Endothelial cell of umbilical vein (primary cell): ENCODE measurements at places on chromosomes 16 and 17. TPM values are rescaled to one million over a fixed set of nuclear protein-coding genes. Genes with fewer than 3 reads are reported as not detected.

Gene CTRB1
- polyA plus RNA-seq = not detected in 2 replicates

DNA sequence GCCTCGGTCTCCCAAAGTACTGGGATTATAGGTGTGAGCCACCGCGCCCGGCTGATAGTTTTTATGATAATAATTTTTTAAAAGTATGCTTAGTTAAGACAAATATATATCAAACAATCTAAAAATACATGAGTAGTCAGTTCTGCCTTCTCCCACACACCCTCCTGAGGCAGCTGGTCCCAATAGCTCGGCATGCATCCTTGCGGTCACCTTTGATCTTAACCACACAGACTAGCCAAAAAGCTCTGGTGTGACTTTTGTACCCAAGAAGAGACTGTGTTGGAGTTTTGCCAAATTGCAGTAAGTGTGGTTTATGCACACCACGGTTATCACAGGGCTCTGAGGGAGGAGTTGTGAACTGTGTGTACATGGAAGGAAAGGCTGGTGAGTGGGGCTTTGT is 25.6 kb downstream of the ATP6V0A1 start:
- H3K4me3 ChIP-seq = no peak overlapping the region
- peaks cover 3% of the 10 kb centered on the region for H3K36me3 ChIP-seq
- H3K27me3 ChIP-seq = no peaks in the 10 kb centered on the region
- H3K4me1 ChIP-seq = peaks cover 7% of the 10 kb centered on the region

- H3K27ac ChIP-seq = no peak overlapping the region
- H3K4me3 ChIP-seq = no peak overlapping the region
- no peaks in the 10 kb centered on the region for H3K36me3 ChIP-seq
- peaks cover 13% of the 10 kb centered on the region for H3K4me1 ChIP-seq
- no peak for DNase-seq
Observed at GRCh38 chr17:1718362-1719165, 5.9 kb upstream of the WDR81 start.

Gene G6PC1
- not detected in 2 replicates for polyA plus RNA-seq

DNA sequence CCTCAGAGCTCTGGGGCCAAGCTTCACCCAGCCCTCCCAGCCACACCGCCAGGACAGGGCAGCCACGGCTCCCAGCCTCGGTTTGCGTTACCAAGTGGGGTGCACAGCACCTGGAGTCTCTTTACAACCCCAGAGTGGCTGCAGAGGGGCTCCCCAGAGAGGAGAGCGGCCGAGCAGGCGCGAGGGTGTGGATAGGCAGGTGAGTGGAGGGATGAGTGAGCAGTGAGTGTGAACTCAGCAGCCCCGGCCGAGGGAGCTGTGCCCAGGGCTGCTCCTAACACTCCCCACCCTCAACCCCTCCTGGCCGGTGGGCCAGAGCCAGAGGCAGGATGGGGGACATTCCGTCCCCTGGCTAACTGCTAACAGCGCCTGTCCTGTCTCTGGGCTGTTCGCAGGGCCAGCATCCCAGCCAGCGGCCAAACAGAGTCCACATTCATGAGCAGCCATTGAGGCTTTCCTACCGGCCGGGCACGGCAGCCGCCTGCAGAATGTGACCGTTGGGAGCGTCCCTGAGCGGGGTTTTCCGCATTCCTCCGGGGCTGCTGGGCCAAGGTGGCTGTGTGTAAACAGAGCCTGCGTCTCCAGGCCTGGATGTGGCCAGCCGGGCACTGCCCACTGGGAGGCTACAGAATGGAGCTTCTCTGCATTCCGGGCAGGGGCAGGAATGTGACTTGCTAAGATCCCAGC is 5.3 kb downstream of the ZNF469 start:
- H3K36me3 ChIP-seq = no peaks in the 10 kb centered on the region
- peaks cover 18% of the 10 kb centered on the region for H3K27me3 ChIP-seq
- no peaks in the 10 kb centered on the region for H3K4me1 ChIP-seq
- H3K4me3 ChIP-seq = no peak overlapping the region

DNA sequence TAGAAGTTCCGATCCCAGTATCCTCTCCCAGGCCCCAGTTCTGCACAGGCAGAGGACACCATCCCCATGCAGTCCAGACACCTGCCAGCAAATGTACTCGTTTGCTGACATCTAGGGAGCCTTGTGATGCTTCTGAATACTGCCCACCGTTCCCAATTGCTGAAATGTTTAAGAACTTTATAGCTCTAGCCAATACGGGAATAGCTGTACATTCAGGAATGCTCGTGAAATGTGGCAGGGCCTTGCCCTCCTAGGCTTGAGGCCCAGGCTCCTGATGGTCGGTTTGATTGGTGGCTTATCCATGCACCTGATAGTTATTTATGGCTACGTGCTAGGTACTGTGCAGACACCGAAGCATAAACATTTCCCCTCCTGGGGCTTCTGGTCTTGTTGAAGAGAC is 255.5 kb downstream of the PRKCA start:
- no peaks in the 10 kb centered on the region for H3K27me3 ChIP-seq
- no peaks in the 10 kb centered on the region for H3K36me3 ChIP-seq
- H3K27ac ChIP-seq = no peak overlapping the region

Gene CTCF
- polyA plus RNA-seq = 16.9 and 20.7 TPM in 2 replicates

- H3K36me3 ChIP-seq = no peaks in the 10 kb centered on the region
- H3K27ac ChIP-seq = no peak overlapping the region
- DNase-seq = no peak
Observed at GRCh38 chr17:16906680-16907079, 65.2 kb downstream of the TNFRSF13B start.

DNA sequence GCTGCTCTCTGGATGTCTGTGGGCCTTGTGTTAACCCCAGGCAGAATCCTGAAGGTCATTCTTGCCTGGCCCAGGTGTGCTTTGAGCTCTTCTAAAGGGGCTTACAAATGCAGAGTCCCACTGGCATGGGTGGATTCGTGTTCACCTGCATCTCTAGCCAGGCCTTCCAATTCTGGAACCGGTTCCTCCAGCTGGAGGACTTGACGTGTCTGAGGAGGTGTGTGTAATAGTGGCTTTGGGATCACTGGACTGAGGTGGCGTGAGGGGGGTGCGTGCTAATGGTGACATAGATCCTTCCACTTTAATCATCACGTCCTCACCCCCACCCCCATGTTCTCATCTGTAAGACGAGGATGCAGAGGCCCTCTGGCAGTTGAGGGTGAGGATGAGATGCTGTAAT is 4.8 kb downstream of the GSE1 start:
- H3K4me3 ChIP-seq = no peak overlapping the region
- H3K4me1 ChIP-seq = peaks cover 2% of the 10 kb centered on the region
- H3K27me3 ChIP-seq = no peaks in the 10 kb centered on the region
- H3K36me3 ChIP-seq = no peaks in the 10 kb centered on the region

DNA sequence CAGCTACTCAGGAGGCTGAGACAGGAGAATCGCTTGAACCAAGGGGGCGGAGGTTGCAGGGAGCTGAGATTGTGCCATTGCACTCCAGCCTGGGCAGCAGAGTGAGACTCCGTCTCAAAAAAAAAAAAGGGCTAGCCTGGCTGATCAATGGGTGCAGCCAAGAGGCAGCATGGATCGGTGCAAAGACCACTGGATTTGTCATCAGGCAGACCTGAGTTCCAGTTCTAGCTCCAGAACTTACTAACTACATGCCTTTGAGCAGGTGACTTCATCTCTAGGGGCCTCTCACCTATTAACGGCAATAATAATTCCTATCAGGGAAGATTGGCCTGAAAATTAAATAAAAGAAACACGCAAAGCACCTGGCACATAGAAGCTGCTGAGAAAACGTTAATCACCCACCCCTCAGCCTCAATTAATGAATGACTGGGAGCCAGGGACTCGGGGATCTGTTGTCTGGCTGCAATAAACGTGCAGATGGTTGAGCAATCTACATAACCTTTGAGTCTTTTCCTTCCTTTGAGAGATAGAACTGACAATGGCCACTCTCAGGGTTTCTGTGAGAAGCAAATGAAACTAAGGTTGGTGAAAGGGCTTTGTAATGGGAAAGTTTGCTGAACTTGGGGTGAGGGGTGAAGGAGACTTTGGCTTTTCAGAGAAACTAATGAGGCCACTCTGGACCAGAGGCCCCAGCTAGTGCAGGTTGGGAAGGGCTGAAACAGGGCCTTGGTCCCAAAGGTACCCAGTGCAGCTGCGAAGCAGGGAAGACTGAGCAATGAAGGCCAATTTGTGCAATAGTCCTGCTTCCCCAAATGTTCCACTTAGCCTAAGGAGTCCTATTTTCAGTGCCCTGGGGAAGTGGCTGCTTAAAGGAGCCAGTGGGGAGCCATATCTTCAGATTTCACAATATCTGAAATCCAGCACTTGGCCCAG is 7.6 kb downstream of the SEZ6L2 start:
- no peaks in the 10 kb centered on the region for H3K36me3 ChIP-seq
- no peak for DNase-seq
- no peak overlapping the region for H3K27ac ChIP-seq
- no peaks in the 10 kb centered on the region for H3K4me1 ChIP-seq
- no peak overlapping the region for H3K4me3 ChIP-seq
- no peaks in the 10 kb centered on the region for H3K27me3 ChIP-seq

- H3K27me3 ChIP-seq = no peaks in the 10 kb centered on the region
- peak; percentile 80 for DNase-seq
- peaks cover 32% of the 10 kb centered on the region for H3K36me3 ChIP-seq
- no peak overlapping the region for H3K27ac ChIP-seq
Observed at GRCh38 chr17:42405963-42406495, 17.0 kb downstream of the CAVIN1 start.

Gene CES5A
- polyA plus RNA-seq = not detected in 2 replicates

DNA sequence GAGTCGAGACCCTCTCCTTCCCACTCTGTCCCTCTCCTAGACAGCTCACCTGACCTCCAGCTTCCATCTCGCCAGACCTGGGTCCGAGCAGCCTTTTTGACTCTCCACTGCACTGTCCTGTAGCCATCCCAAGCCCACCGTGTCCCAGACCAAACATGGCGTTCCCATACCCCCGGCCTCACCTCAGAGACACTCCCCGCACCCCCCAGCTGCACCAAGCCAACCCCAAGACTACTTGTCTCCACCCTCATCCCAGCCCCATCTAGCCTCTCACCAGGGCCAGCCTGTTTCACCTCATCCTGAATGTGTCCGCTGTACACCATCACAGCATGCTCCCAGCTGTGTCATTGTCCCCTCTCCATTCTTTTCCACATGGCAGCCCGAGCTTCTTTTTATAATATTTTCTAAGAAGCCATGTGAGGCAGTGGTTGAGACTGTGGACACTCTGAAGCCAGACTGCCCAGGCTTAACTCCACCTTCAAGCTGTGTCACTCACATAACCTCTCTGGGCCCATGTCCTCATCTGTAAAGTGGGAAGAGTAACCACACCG is 1.5 kb downstream of the MYO15A start:
- no peak for DNase-seq
- H3K4me3 ChIP-seq = no peak overlapping the region
- no peaks in the 10 kb centered on the region for H3K27me3 ChIP-seq
- H3K36me3 ChIP-seq = peaks cover 9% of the 10 kb centered on the region
- H3K27ac ChIP-seq = no peak overlapping the region
- no peaks in the 10 kb centered on the region for H3K4me1 ChIP-seq

Gene KRTAP4-1
- not detected in 2 replicates for polyA plus RNA-seq

DNA sequence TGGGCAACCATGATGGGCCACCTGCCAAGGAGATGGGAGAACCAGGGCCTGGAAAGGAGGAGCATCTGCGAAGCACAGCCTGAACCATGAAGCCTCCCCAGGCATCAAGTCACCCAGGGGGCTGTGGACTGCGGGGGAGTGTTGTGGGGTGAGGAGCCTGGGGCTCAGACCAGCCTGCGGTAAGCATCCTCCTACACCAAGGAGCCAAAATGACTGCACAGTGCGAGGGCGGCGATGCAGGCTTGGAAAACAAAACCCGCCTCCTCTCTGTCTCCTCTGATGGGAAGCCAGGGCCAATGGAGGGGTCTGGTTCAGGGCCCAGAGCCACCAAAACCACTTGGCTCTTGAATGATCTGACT is 18.1 kb upstream of the MAF start:
- no peaks in the 10 kb centered on the region for H3K27me3 ChIP-seq
- H3K27ac ChIP-seq = no peak overlapping the region
- no peak overlapping the region for H3K4me3 ChIP-seq
- no peaks in the 10 kb centered on the region for H3K4me1 ChIP-seq
- DNase-seq = no peak

- H3K36me3 ChIP-seq = no peaks in the 10 kb centered on the region
- no peak overlapping the region for H3K4me3 ChIP-seq
- H3K27me3 ChIP-seq = no peaks in the 10 kb centered on the region
- H3K4me1 ChIP-seq = peaks cover 10% of the 10 kb centered on the region
Observed at GRCh38 chr17:27525836-27526603, 69.8 kb downstream of the KSR1 start.

Gene KRTAP4-4
- polyA plus RNA-seq = not detected in 2 replicates

DNA sequence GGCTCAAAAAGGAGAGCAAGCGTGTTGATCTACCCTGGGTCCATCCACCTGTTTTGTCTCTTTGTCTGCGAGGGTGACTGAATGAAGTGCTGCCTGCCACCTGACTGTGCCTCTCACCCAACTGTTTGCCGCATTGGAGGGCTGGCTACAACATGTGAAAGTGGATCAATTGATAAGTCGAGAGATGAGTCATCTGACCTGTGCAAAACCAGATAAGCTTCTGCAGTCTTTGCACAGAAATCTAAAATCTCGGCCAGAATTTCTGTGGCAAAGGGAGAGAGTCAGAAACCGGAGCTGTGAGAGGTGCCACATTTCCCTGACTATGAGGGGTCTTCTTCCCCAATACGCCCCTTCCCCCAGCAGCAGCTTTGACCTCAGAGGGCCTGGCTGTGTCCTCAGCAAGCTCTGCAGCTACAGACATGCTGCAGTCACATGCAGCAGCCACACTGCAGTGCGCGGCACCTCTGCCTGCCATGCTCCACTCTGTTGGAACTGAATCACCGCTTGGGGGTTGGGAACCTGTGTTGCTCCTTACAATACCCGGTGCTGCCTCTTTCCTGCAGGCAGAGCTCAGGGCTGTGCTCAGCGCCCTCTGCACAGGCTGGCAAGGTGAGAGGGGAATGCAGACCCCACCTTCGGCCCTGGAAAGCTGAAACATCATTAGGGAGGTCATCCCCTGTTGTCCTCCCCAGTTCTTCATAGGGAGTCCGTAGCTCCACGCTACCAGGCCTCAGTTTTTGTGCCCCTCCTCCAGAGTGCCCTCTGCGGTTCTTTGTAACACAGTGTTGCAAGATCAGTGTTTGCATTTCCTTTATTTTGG is 16.2 kb upstream of the HAS3 start:
- H3K4me3 ChIP-seq = no peak overlapping the region
- H3K27ac ChIP-seq = no peak overlapping the region
- peak; percentile 65 for DNase-seq
- H3K27me3 ChIP-seq = no peaks in the 10 kb centered on the region

- no peak overlapping the region for H3K27ac ChIP-seq
- H3K27me3 ChIP-seq = no peaks in the 10 kb centered on the region
- H3K36me3 ChIP-seq = peaks cover 2% of the 10 kb centered on the region
Observed at GRCh38 chr17:49018748-49019147, 21.6 kb downstream of the IGF2BP1 start.
